ENCODE measurements at places on chromosomes 2 and 18.

GRCh38 chr18:58591286-58591685, 37.6 kb downstream of the ALPK2 start:
- no peak for DNase-seq

DNA sequence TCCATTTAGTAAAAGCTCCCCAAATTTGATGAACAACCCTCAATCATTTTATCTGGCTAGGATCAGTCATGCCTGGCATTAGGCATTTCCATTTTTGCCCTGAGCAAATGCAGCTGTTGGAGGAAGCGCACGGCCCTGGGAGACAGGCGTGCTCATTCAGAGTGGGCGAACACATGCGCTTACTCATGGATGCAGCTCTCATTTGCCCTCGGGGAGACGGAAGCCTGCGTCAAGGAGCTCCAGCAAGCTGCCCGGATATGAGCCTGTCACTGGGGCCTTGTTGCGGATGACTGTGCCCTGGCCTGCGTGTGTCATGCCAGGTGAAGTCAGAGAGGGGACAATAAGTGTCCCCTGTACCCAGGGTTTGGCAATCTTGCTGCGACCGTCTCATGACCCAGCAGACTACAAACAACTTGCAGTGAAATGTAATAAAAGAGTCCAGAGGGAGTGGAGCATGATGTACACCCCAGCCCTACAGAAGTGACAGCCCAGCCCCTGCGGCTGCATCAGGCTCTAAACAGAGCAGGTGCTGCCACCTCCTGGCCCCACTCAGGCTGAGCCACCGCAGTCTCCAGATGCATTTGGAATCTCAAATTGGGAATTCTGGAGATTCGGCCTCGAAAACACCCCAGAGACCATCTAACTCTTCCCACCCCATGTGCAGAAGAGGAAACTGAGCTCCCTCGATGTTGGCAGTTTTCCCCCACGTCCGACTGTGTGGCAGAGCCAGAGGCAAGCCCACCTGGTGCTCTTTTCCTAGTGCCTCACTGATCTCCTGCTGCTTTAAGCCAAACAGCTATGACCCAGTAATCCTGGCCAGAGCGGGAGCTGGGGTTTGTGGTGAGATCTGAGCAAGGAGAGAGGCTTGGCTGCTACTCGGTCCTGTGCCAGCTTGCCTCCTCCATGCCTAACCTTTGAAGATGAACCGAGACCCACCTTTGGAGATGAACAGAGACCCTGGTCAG, 105.0 kb upstream of the ALK start:
- DNase-seq = no peak

DNA sequence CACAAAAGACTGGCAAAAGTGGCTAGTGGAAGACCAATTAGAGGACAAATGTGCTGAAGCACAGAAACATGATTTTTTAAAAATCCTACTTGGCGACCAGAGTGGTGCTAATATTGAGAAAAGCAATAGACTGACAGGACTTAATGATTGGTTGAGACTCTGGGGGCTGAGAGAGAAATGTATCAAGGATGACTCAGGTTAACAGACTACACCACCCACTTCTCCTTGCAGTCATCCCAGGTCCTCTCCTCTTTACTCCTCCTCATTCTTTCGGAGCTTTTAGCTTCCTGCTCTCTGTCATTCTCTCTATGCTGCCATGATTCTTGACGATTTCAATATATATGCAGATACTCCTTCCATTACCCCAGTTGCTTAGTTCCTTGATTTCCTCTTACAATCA, 54.6 kb upstream of the CYTIP start:
- no peak for DNase-seq

DNA sequence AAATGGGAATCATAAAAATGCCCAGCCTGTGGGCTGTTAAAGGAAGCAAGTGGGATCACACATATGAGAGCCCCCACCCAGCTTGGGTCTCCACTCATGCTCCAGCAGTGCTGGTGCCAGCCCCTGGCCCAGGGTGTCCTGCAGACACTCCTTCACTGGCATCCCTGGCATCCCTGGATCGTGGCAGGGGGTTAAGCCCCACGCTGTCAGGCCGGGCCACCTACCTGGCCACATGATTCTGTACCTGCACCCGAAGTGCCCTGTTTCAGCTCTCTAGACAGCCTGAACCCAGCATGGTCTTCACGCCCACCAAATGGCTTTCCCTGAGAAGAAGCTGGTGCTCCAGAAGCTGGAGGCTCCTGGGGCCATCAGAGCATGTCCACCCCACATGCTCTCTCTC, 137.4 kb downstream of the INHBB start:
- no peak for DNase-seq

DNA sequence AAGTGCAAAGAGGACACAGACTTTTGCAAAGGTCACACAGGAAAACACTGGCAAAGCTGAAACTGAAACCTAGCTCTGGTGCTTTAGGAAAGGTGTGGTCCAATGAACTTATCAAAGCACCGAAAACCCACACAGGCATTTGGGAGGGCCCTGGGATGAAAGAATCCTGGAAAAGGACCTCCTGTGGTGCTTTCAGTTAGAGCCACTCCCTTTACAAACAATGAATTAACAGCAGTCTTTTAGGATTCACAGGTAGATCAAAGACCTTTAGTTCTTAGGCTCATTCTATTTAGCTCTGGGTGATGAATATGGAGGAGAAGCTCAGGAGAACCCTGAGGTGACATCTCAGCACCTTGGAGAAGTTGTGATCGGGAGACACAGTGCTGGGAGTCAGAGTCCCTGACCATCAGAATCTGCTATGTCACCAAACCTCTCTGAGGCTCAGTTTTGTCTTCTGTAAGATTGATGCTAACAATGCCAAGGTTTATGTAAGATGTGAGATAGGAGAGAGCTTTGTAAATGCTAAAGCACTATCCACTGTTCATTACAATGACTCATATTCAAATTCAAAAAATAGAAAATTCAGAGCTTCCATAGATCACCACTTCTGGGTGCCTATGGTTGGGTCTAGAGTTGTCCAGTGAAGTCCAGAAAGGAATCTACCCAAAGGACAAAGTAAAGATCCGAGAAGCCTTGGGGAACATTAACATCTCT, 39.3 kb downstream of the VSNL1 start:
- no peak for DNase-seq

- DNase-seq = peak; percentile 28
Observed at GRCh38 chr2:153519257-153519875, 40.8 kb upstream of the RPRM start.

DNA sequence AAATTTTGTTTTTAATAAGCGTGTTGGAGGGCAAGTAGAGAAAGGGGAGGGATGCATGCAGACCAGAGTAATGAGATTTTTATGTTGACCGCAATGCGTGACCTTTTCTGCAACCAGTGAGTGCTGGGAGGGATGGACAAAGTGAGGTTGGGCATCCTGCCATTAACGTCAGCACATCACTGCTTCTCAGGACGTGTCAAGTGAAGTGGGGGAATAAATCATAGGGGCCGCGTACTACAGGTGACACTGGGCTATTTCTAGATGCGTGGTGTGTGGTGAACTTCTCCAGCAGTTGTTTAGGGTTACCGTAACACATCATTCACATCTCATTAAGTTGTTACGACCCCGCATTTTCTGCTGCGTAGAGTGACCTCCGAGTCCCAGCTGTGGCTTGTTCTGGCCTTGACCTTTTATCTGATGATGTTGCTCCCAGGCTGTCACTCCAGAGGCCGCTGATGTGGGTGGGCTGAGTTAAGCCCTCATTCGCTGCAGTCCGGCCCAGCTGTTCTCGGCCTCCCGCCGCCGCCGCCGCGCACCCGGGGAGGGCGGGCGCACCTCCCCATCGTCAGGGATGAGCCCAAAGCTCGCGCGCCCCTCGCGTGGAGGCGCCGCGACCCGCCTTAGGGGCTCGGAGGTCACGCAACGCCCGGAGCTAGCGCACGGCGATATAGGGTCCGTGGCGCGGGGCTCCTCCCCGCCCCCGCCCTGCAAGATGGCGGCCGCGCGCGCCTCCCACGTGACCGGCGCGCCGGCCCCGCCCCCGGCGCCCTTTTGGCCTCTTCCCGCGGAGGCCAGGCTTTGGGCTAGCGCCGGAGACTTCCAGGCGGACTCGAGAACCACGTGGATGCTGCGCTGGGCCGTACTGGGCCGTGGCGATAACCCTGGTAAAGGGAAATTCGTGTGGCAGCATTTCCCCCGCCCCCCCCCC, 3.5 kb downstream of the ZCCHC2 start:
- peak; percentile 71 for DNase-seq

DNA sequence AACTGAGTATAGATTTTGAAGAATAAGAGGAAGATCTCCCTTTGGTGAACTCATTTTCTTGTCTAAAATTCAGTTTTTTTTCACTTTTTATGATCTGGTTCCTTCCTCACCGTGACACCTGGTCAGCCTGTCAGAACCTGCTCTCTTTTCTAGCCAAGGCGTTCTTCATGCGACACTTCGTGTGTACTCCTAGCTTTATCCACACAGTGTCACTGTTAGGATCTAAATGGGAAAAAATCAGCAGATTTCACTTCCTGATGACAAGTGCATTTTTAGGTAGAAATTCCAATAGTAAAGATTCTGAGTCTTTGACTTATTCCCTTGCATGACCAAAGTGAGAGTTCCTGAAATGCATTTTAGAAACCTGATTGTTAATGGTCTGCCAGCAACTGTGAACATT, 89.8 kb downstream of the KLHL14 start:
- DNase-seq = no peak

GRCh38 chr2:179605341-179605740, 256.1 kb downstream of the ZNF385B start:
- DNase-seq = no peak

GRCh38 chr2:229653531-229653930, 60.8 kb downstream of the DNER start:
- no peak for DNase-seq

DNA sequence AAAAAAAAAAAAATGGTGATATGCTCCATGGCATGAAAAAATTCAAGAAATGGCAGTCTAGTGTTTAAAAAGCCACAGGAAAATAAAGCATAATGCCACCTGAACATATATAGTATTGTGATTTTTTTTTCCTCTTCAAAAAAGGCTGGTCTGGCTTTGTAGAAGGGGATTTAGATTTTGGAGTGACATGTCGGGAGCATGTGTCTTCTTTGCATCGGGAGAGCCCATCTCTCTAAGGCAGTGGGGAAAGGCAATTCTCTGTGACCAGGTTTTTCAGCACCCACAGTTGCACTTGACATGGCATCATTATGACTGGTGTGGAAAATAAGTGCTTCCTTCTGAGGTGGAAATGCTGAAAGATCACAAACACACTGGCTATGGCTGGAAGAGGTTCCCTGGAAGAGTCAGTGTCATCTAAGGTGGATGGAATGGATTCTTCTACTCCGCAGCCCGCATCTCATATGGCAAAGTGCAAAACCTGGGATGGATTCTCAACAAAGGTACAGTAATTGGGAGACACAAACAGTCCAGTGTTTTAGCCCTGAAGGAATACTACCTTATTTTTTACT, 172.5 kb downstream of the AGAP1 start:
- peak; percentile 26 for DNase-seq

GRCh38 chr2:239443666-239444567, 43.1 kb upstream of the HDAC4 start:
- DNase-seq = peak; percentile 30

GRCh38 chr18:45012286-45012685, 331.6 kb downstream of the SETBP1 start:
- no peak for DNase-seq

GRCh38 chr2:1584051-1584531, 160.2 kb downstream of the PXDN start:
- DNase-seq = no peak

DNA sequence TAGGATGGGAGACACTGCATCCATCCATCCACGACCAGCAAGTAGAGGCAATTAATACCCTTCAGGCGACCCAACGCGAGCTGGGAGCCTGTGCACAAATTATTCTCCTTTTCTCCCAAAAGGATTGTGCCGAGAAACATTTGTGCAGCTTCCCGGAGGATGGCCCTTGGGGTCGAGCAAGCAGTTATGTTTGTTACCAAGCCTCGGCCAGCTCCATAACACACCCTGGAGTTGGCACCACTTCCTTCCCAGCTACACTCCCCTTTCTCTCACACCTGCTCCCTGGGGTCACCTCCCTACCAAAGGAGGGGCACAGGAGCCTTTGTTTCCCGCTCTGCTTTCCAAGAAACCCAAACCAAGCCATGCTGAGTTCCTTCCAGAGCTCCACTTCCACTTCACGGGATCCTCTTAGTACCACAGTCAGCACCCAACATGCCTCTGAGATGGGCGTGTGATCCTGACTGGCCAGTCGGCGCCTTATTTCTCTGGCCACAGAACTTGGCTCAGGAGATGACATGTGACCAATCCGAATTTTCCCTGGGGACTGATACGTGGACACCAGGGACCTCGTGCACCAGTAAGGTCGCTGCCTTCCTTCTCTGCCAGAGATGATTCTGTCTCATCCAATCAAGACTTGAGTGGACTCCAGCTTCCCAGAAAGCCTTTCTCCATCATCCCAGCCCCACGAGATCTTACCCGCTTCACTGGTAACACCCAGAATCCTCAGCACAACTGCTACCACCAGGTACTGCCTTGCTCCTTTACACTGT, 28.5 kb downstream of the GPR55 start:
- DNase-seq = no peak

DNA sequence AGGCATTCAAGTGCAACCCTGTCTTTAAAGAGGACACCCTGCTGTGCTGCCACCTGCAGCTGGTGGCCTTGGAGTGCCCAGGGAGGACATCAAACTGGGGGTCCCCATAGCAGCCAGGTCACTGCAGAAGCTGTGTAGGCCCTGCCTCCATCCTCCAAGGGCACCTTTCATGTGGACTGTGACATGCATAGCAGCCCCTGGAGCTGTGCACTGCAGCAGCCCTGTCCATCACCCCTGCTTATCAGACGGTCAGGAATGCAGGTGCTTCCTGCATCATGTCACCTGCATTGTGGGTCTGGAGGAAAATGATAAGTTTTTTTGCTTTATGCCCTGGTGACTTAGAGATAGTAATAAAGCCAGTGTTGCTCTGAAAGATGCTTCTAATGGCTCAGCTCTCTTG, 155.7 kb downstream of the DYSF start:
- no peak for DNase-seq

- no peak for DNase-seq
Observed at GRCh38 chr2:40428439-40428838, 23.5 kb downstream of the SLC8A1 start.

GRCh38 chr2:194166818-194167217, 1490.2 kb upstream of the SLC39A10 start:
- peak; percentile 45 for DNase-seq

- no peak for DNase-seq
Observed at GRCh38 chr2:148901142-148901541, 26.1 kb downstream of the KIF5C start.

GRCh38 chr18:76558881-76559667, 64.0 kb upstream of the ZNF516 start:
- DNase-seq = peak; percentile 96

GRCh38 chr2:144015655-144016245, 504.2 kb downstream of the ZEB2 start:
- peak; percentile 34 for DNase-seq

All from RCC 7860 (cell line).